Cortex of kidney (tissue), 1 donor: ENCODE measurements at places on chromosomes 2 and 18.

DNA sequence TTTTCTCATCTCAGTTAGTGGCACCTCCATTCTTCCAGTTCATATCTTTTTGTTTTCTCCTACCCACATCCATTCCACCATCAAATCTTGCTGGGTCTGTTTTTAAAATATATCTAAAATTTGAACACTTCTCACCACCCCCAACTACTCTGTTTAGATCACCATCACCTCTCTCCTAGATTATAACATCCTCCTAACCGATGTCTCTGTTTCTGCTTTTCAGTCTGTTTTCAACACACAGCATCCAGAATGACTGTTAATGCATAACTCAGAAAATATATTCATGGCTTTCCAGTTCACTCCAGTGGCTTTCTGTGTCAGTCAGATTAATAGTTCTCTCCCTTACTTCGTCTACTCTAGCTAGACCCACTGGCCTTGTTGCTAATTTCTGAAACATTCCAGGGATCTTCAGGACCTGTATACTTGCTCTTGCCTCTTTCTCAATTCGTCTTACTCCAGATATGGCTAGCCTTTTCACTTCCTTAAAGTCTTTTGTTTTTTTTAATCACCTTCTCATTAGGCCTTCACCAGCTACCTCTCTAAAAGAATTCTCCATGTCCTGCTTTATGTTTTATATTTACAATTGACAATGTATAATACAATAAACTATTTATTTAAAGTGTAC, 105.3 kb downstream of the COMMD1 start:
- DNase-seq: no peak

DNA sequence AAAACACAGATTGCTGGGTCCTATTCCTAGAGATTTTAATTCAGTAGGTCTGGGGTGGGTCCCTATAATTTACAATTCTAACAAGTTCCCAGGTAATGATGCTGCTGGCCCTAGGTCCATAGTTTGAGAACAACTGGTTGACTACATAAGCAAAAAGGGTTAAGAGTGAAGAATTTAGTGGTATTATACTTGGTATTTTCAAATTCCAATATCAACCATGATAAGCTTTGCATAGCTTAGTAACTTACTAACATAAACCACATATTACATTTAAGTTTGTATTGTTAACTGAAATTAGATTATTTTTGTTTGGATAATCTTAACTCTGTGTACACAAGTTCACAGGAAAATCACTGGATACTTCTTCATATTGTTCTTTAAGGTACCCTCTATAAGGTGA, 862.9 kb upstream of the ACVR2A start:
- no peak for DNase-seq

DNA sequence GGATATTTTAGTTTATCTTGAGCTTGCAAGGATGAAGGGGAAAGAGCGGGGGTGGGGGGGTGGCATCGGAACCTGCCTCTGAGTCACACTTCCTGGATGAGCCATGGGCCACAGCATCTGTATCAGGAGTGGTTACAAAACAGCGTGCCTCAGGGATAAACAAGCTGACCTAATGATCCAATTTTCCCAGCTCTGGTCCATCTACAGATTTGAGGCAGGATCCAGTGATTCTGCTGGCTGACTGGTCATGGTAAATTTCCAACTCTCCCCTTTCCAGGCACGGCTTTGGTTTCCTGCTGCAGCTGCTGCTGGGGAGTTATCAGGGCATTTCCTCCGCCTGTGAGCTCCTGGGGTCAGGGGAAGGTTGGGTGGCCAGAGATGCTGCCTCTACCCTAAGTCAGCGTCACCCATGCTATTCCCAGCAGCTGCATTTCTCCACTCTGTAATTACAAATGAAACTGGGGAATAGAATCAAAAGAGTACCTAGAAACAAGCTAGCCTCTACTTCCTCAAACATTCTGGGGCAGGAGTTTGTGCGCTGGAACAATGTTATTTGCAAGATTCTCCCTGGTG, 4.7 kb upstream of the HPCAL1 start:
- DNase-seq: no peak

DNA sequence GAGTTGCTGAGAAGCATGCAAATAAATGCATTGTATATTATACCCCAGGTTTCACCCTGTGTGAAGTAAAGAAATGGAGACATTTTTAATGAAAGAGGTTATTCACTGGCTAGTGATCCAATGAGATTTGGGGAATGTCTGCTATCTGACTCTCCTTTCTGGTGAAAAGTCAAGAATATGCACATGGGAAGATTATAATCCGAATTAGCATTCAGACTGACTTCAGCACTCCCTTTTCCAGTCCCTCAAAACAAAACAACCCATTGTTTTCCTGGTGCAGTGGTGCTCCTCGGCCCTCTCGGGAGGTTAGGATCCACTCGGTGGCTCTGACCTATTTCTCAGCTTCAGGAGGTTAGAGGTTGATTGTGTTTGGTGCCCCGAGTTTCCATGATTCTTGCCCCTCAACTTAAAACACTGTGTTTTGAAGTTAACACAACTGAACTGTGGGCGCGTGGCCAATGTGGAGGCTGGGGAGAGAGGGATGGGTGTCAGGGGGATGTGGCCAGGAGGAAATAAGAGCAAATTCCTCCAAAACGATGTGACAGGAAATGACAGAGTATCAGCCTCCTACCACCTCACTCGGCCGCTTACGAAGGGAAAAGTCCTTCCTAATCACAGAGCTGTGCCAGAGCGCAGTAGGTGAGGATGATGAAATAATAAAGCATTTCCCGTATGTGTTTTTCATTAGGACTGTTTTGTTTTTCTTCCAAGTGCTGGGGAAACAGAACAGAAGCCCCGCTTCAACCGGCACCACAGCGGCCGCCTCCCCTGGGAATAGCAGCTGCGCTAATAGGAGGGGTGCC, 440.1 kb downstream of the MTX2 start:
- no peak for DNase-seq

DNA sequence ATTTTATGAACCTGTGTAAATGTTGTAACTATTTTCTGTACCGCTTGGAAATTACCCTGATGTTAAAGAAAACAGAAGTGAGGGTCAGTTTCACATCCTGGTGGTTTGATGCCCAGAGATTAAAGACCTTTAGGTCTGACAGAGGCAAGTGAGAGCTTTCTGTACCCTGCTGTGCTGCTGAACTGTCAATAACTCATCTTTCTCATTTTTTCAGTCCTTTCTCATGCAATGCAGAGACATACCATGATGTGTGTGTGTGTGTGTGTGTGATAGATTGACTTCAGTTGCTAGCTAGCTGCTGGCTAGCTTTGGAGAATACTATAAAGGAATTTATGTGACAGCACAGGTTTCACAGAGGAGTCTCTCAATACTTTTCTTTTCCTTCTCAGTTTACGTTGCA, 2025.6 kb upstream of the LRRTM1 start:
- DNase-seq: no peak

- no peak for DNase-seq
Observed at GRCh38 chr2:96549967-96550786, 13.6 kb downstream of the ARID5A start.

DNA sequence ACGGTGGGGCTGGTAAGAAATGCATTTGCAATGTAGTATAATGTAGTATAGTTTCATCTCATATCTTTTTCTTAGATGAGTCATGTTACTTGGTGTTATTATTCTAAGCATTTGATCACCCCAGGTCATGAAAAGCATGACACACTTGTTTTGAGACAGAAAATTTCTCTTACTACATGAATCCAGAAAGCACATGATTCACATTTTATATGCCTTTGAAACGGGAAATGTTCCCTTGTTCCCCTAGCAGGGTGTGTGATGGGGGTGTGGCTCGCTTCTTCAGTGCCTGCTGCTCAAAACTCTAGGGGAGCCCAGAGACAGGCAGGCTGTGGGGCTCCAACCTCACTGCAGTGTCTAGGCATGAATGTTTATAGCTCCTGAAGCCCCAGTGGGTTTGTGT, 116.0 kb upstream of the RAB27B start:
- DNase-seq: no peak

- DNase-seq: no peak
Observed at GRCh38 chr2:234204480-234204879, 154.0 kb downstream of the SPP2 start.

DNA sequence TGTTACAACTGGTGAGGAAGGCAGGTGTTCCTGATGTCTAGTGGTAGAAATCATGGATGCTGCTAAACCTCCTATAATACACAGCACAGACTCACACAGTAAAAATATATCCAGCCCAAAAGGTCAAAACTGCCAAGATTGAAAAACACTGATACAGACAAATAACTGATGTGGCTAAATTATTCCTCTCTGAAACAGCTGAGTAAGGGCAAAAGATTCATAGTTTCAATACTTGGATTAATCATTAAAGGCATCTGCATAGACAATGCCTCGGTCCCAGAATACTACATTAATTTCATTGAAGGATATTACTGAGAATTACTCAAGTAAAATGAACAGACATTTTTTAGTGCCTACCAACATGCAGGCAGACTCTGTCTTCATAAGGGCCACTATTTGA, 180.7 kb upstream of the CRIM1 start:
- no peak for DNase-seq

- DNase-seq: no peak
Observed at GRCh38 chr2:24515831-24516230, 24.8 kb downstream of the NCOA1 start.

DNA sequence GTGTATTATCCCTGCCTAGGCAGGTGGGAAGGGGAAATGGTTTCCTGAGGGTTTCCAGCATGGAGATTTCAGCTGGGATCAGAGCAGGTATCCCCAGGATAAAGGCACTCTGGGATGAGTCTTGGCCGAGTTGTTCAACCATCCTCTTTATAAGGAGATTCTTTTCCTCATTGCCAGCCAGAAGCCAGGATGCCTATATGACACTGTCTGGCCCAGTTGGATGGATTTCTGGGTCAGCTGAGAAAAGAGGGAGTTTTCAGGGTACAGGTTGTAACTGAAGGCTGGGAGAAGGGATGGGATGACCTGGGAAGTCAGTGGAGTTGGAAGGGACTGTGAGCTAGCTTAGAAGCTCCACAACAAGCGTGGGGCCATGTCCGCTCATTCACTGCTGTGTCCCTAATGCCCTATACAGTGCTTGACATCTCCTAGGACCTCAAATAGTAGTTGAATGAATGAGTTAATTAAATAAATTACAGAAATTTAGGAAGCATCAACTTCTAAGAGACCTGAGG, 8.3 kb downstream of the RHOB start:
- no peak for DNase-seq

DNA sequence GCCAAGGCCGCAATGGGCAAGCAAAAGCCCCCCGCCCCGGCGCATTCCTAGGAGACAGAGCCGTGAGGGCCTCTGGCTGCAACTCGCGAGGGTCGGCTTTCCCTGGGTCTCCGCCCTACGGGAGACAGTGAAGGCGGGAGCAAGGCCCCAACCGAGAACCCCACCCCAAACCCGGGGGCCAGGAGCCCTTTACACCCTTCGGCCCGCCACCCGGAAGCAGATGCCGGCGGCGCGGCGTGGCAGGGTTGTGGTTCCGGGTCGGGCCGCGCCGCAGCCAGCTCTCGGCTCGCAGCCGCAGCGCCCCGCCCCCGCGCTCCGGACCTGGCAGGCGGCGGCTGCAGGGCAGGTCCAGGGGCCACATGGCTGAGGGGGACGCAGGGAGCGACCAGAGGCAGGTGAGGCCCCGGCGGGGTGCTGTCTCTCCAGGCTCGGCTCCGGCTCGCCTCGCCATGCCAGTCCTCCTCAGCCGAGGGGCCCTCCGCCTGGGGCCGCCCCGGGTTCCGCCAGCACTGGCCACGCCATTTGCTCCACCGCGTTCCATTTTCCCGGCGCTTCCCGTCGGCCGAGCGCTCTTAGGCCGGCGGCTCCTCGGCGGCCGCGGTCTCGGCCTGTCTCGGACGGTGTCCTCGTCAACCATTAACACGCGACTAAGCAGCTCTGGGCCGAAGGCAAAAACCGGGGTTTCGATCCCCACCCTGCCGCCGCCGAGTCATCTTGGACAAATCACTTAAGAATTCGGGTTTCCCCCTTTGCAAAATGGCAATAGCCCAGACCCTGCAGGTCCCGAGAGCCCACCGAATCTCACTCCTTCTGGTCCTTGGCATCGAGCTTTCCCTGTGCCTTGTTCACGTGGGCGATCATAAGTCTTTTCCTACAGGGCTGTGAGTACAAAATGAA, at the start of gene IMPACT:
Gene IMPACT (plus strand): TSS at position 273 of the 897 bp plus-strand sequence. CDS start 87 bp downstream, at position 360.
- DNase-seq: no peak

- DNase-seq: no peak
Observed at GRCh38 chr2:46666754-46667153, 187.4 kb downstream of the TMEM247 start.

GRCh38 chr2:194289712-194290346, 1367.2 kb upstream of the SLC39A10 start:
- no peak for DNase-seq

- no peak for DNase-seq
Observed at GRCh38 chr2:51145761-51146160, 113.8 kb upstream of the NRXN1 start.

DNA sequence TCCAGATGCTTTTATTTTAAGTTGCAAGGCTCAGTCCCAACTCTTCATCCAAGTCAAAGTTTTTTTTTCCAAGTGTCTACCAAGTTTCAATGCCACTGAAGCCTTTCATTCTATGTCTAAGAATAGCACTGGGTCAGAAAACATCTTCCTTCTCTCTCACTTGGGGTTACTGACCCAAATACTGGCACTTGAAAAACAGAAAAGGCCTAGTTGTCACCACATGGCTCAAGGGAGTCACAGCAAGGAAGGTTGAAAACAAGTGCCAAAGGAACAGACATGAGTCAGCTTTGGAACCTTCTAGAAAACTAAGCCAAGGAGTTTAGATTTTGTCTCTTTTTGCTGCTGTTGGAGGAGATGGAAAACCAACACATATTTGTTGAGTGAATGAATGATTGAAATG, 146.5 kb downstream of the COPS8 start:
- no peak for DNase-seq

DNA sequence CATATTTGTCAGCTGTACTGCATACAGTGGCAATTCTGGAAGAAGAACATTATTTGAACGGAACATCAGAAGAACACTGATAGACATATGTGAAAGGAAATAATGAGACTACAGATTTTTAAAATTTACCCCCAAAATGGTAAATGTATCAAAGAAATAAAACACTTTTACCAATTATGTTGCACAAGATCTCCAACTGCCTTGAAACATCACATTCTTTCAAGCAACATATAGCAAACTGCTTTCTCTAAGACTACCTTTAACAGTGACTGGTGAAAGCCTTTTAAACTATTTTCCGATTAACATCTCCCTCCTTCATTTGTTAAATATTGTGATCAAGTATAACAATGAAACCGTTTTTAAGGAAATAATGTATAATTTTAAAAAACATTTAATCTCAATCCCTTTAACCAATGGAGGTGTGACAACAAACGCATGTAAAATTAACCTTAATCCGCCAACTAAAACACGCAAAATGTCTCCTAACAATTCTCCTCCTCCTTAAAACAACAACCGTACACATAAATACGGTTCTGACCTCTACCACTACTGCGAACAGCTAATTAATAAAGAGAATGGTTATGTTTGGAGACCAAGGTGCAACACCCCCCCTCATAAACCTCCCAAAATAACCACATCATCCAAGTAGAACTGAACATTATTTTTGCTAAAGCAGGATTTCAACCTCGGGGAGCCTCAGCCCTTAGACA, 2.4 kb downstream of the FBXO11 start:
- DNase-seq: no peak
